ENCODE measurements at places on chromosomes 12 and 14.

GRCh38 chr12:52389313-52390207, 4.1 kb upstream of the KRT84 start:
- DNase-seq = no peak

DNA sequence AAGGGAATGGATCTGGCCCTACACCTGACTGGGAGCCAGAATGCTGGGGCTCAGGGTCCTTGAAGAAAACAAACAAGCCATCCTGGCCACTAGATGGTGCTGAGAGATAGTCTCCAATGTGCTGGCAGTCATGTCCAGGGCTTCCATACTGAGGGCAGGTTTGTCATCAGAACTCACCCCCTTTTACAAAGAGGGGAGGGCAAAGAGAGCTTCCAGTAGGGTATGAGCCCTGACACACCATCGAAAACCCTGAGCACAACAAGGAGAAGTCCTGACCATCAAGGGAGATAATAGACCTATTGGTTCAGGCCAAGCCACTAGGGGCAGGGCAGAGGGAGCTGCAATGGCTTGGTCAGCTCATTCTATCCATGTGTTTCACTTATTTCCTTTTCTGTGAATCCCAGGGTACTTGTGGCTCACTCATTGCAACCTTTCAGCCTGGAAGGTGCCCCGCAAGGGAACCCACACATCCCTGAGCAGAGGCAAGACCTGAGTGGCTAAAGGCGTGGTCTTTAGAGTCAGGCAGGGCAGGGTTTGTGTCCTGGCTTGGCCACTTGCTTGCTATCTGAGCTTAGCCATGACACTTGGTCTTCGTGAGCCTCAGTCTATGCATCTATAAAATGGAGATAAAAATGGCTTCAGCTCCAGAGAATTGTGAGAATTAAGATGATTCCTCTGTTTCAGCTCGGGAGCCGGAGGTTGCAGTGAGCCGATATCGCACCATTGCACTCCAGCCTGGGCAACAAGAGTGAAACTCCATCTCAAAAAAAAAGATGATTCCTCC, 6.2 kb upstream of the PLEKHH1 start:
- peak; percentile 54 for DNase-seq

DNA sequence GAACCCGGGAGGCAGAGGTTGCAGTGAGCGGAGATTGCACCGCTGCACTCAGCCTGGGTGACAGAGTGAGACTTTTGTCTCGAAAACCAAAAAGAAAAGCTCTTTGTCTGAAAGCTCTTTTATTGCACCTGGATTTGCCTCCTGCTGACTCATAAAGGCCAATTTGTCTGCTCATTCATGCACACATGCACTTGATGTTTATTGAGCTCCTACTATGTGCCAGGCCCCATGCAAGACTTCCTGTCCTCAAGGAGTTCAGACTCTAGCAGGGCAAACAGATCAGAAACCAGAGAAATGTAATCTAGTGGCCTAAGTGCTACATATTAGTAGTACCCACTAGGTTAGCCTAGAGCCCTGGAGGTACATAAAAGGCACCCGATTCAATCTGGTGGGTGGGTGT, 16.3 kb upstream of the MLEC start:
- DNase-seq = no peak

DNA sequence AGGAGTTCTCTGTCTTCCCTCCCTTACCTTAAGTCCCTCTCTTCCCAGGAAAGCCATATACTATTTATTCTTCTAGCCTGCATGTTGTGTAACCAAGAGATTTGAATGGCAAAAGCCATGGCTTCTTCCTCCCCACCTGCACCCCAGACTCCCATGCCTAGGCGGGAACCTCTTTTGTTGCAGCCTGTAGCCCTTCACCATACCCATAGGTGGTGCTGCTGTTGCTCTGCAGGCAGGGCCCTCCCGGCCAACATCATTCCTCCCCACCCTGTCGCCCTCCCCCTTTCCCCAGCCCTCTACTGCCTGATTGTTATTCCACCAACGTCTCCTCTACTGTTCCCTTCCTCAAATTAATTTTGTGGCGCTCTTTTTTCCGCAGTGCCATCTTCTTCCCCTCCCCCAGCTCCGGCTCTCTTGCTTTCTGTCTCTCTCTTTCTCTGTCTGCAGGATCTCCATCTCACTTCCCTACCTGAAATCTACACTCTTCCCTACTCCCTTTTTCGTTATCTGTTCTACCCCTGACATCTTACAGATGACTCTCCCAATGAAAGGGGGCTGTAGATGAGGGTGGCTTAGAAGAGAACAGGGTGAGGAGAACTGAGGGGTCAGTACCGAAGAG, 13.8 kb downstream of the NGDN start:
- DNase-seq = peak; percentile 6

DNA sequence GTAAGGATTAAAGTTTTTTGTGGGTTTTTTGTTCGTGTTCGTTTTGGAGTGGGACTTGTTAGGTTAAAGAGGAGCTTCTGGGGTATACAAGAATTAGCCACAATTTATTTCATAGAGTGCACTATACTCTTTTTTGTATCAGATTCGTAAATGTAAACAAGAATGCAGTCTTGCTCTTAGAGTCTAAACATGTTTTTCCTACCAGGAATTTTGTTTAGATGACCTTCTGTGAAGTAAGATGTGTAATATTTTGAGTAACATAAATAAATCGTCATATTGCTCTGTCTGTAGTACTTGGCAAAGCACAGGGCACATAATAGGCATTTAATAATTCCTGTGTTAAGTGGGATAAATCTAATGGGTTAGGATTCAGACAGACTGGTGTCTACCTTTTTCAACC, 9.6 kb downstream of the CNOT2 start:
- DNase-seq = no peak

DNA sequence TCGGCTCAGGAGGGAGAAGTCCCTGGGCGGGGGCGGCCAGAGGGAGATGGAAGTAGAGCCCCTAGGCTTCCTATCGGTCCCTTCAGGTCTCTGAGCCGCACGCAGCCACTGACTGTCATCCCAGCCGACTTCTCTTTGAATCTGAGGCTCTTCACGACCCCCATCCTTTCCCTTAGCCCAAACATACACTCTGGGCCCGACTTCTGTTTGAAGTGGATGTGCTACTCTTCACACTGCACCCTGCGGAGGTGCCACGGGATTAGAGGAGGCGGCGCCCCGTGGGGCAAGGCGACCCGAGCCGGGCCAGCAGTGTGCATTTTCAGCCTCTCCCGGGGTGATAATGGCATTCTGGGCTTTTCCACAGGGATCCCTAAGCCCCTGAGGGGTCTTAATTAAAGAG, 6.0 kb upstream of the DACT1 start:
- DNase-seq = no peak

- DNase-seq = peak; percentile 19
Observed at GRCh38 chr12:62934799-62935674, at the start of gene PPM1H. PPM1H (minus strand) TSS chr12:62935150; CDS start chr12:62934736, 414 bp downstream.

- no peak for DNase-seq
Observed at GRCh38 chr12:118175823-118176447, 40.0 kb downstream of the PEBP1 start.

DNA sequence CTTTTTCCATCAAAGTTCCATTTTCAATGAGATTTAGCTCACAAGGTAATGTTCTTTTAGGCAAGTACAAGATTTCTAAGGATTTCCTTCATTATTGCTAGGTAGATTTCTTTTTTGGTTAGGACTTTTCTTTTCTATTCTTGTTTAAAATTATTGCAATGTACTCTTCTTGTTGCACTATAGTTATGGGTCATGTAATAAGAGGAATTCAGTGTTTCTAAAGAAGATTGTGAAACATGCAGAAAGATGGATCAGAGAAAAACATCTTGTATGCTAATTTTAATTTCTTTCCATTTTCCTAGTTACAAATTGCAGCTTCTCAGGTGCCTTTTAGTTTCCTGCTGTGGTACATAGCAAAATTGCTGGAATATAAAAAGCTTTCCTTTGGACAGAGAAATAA, 56.1 kb downstream of the BTG1 start:
- no peak for DNase-seq

DNA sequence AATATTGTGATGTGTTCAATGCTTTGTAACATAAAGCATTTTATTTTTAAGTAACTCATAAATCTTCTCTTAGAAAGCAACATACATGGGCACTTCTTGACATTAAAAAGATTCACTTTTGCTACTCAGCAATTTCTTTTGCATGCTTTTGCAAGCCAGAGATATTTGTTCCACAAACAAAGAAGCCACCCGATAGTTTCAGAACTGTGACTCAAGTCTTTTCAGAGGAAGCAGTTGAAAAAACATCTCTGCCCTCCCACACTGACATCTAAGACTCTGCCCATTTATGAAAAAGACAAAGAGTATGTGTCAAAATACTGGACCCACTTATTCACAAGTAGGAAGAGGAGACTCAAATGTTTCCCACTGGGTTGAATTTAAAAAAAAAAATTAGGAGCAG, 7.5 kb downstream of the APPL2 start:
- peak; percentile 35 for DNase-seq

GRCh38 chr14:75906228-75906627, 75.6 kb downstream of the TGFB3 start:
- no peak for DNase-seq

GRCh38 chr12:122873540-122873939, 22.4 kb downstream of the VPS37B start:
- no peak for DNase-seq

DNA sequence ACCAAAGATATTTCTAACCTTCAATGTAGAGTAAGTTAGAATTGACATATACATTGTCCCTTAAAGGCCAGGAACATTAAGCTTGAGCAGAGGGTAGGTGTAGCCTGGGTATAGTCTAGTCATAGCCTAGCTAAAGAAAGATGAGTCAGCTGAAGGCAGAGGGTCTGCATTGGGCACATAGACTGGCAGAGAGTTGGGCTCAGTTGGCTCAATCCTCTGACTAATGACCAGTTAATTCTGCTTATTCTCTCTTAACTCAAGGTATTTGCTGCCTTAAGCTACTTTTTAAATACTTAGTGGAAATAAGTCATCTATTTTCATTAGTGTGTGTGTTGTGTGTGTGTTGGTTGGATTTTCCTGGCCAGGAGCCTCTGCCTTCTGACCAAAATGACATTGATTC, 467.1 kb downstream of the RAD51B start:
- peak; percentile 41 for DNase-seq

DNA sequence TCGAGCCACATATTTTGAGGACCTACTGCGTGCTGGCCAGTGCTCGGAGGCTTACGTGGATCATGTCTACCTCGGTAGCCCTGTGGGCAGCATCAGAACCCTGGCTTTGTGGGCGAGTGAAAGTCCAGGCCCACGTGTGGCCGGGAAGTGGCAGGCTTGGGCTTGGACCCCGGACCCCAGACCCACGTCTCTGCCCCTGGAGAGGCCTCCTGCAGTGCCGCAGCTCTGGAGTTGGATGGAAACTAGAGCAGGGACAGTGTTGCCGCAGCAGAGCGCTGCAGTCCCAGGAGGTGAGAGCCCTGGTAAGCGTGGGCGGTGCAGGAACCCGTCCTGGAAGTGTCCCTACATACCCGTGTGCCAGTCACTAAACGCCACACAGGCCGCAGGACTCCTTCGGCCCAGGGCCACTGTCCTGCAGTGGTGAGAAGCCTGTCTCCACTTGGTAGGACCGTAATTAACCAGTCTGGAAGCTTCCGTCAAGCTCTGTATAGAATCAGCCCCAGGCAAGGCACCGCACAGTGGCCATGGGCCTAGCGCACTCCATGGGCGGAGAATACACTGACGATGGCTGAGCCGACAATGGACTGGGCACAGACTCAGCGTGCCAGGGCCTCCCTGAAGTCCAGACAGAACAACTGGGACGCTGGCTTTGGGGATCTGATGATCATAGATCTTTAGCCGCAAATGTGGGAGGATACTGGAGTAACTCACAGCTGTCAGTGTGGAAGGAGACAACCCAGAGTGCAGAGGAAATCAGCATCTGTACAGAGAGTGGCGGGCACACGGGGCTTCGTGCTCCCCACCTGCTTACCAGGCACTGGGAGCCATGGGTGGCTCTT, 219.5 kb downstream of the KIF26A start:
- DNase-seq = no peak

DNA sequence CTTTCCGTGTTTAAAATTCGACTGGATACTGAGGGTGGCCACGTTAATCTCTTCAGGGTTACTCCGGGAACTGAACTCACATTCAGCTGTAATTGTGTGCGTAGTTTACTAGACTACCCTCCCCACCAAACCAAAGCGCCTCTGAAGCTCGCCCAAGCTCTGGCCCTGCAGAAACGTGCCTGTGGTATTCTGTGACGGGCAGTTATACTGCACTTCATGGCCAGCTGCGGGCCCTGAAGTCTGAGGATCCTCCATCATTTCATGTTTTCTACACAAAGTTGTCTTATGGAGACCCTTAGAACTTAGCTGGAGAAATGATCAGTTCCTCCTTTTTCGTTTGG, 688 bp downstream of the ZNF26 start:
- DNase-seq = peak; percentile 11

GRCh38 chr12:100497105-100497795, 23.6 kb downstream of the NR1H4 start:
- no peak for DNase-seq

- no peak for DNase-seq
Observed at GRCh38 chr14:60807247-60807646, 72.7 kb downstream of the MNAT1 start.

DNA sequence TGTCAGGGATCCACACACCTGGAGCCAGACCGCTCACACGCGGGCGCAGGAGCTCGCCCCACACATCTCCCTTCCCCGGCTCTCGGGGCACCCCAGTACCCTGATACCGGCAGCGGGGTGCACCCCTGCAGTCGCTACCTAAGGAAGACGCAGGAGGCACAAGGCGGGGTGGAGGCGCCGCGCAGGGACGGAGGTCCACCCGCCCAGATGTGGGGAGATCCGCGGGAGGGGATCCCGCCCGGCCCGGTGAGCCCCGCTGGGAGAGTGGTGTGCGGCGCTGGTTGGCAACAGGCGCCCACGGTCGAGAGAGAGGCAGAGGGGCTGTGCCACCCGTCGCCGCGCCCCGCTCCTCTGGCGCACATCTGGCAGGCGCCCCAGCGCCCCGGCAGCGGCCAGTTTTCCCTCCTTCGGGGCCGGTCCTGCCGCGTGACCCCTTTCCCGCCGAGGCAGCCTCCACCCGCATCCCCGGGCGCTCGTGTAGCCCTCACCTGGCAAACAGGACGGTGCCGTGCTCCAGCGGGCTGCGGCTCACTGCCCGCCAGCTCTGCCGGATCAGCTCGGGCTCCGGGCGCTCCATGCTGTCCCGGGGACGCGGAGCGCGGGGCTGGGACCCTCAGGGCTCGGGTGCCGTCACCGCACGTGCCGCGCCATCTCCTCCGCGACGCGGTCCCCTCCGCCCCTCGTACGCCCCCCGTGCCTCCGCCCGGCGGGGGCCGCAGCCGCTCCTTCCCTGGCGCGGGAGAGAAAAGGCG, 469 bp downstream of the NGB start:
- DNase-seq = no peak

GRCh38 chr14:32565256-32565655, 236.2 kb downstream of the AKAP6 start:
- DNase-seq = peak; percentile 8

DNA sequence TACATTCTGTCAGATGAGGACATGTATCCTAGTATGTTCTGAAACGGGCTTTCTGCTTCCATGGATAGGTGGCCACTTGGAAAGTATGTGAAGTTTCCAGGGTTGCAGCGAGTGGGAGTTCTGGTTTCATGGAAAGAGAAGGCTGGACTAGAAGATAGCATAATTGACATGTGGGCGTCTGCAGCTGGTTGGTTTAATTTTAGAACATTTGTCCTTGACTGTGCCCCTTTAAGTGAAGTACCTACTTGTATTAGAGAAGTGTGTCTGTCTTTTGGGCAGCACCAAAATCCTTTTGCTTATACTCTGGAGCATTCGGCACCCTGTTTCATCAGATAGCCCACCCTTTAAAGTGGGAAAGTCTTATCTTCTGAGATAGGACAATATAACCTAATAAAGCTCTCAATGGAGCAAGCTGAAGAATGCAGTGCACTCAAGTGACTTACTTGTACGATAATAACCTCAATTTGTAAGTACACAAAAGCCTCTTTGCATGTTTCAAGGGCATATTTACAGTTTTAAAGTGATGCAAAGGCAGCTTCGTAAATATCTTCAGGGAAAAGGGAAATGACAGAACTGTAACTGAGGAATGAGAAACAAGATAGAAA, 35.2 kb downstream of the NTN4 start:
- no peak for DNase-seq

Measured in RPMI7951 (cell line).